ENCODE measurements at places on chromosomes 7 and 10.

- no peak for DNase-seq
Measured at GRCh38 chr10:22992075-22992474, 64.2 kb downstream of the ARMC3 start.

DNA sequence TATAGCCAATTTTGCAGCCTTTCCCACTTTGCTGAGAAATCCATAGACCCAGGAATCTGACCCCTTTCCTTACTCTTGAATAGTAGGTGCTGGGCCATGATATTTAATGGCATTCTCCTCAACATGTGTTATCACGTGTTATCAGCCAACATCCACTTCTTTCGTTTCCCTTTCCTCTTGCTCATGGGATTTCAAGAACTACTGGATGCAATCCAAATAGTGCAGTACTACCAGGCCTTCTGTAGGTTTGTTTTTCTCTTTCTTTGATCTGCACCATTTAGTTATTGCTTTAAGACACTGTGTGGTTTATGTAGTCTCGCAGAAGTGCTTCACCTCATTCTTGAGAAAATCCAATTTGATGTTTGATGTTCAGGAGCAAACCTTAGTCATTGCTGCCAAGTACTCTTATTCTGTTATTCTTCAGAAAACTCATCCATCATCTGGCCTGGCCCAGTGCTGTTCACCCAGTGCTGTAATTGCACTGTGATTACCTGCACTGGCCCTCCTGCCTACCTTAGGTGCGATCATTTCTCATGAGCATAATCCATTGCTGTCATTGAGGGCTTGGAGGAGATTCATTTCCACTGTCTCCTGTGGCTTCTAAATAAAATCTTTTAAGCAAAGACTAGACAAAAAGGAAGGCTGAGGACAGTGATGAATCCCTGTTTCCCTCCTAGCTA, 315.3 kb downstream of the BMPER start:
- no peak for DNase-seq

DNA sequence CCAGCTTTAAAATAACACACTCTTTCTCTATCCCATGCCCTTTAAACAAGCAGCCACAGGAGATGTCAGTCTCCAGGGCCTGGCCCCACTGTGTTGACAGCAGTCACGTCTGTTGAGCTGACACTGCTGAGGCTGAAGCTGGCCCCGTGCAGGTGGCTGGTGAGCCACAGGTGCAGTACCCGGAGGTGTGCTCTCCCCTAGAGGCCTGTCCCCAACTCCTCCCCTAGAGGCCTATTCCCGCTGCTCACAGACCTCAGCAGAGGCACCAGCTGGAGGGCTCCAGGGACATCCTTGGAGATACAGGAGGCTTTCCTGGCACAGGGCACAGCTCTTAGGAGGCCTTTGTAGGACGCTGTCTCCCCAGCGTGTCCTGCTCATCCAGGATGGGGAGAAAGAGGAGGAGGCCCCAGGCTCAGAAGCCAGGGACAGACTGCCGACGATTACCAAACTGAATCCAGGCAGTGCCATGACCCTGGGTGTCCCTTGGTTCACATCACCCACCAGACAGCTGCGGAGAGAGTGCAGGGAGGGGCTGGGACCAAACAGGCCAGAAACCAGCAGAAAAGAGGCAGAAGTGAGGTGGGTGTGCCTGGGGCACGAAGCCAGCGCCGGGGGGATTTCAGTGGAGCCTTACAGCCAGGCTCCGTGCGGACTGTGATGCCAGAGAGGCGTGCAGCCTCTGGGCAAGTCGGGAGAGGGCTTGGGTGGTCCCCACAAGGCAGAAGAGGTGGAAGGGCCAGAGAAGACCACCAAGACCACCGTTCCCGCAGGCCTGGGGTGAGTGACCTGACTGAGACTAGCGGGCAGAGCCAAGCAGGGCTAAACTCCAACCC, 18.5 kb upstream of the TTYH3 start:
- DNase-seq: no peak

DNA sequence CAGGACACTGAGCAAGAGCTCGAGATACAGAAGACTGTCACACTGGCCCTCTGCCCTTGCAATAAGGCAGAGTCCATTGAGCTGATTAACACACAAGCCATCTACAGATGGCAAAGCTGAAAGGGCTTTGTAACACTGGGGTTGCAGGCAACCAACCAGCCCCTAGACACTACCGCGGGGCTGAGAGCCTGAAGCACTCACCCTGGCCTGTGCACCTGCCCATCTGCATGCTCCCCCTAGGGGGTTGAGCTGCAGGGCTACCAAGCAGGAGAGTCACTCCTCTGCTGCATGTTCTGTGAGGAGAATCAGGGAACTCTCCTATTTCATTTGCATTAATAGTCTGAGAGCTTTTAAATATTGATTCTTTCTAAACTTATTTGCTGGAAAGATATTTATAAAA, 128.1 kb upstream of the VIPR2 start:
- DNase-seq: no peak

- no peak for DNase-seq
Measured at GRCh38 chr10:75468612-75469005, 37.2 kb downstream of the LRMDA start.

DNA sequence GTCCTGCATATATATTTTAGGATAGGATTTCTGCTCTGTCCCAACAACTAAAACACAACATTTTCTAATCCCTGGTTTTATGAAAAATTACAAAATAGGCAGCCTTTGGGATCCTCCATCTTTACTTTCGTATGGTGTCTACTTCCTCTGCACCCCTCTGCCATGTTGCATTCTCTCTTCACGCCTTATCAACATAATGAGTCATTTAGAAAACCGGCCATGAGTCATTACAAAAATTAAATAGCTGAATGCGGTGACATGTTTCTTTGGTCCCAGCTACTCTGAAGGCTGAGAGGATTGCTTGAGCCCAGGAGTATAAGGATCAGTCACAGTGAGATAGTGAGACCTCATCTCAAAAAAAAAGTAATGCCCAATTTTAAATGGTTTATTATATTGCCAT, 148.1 kb upstream of the CELF2 start:
- no peak for DNase-seq

DNA sequence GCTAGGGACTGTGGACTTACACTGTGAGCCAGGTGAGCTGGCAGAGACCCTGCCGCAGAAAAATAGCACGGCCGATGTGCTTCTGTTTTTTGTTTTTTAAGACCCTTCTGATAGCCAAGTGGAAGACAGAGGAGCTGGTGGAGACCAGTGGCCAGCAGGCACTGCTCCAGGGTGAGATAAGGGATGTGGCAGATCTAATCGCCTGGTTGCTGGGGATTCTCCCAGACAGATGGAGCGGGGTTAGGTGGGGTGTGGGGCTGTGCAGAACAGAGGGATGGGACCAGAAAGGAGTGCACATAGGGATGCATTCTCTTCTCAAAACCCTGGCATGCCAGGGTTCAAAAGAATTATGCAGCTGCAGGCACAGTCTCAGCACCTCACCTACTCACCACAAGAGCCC, 82.2 kb downstream of the VOPP1 start:
- no peak for DNase-seq

- DNase-seq: no peak
Measured at GRCh38 chr10:50510517-50511473, 113.0 kb downstream of the SGMS1 start.

DNA sequence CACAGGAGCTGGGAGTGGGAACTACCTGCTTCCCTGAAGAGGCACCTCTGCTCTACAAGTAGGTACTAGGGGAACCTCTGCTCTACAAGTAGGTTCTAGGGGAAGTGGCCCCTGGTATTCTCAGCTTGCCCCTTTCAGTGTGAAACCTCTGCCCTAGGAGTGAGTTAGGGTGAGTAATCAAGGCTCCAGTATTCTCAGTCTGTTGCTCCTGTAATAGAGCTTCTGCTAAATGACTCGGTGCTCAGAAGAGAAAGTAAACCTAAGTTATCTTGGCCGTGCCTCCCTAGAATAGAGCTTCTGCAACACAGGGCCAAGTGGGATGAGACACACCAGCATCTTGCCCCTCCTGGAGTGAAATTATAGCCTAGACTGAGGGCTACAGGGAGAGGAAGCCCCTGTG, 13.4 kb upstream of the RASSF4 start:
- no peak for DNase-seq

- DNase-seq: peak; percentile 21
Measured at GRCh38 chr10:35413985-35414861, 77.9 kb downstream of the CCNY start.

- DNase-seq: no peak
Measured at GRCh38 chr7:30699706-30700495, 17.6 kb upstream of the CRHR2 start.

GRCh38 chr10:10813656-10814055, 204.0 kb upstream of the CELF2 start:
- DNase-seq: no peak

- no peak for DNase-seq
Measured at GRCh38 chr10:127961071-127961470, 54.2 kb downstream of the PTPRE start.

- DNase-seq: no peak
Measured at GRCh38 chr7:50693455-50694130, 89.1 kb downstream of the GRB10 start.

DNA sequence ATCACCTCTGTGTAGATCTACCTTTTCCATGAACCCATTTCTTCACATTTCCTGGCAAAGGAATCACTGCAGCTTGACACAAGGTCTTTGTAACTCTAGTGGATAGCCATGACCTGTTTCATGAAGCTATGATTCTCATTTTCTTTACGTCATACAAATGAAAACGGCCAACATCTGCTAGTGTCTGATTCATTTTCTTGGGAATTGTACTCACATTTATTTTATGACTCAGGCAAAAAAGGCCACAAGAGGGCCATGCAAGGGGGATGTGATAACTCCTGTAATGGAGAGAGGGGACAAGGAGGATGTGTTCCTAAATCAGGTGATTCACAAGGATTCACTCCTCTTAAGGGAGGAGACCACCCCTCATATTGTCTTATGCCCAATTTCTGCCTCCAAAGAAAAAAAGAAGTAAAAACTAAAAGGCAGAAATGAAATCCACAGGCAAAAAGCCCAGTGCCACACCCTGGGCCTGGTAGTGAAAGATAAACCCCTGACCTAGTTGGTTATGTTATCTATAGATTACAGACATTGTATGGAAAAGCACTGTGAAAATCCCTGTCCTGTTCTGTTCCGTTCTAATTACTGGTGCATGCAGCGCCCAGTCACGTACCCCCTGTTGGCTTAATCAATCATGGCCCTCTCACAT, 249.9 kb downstream of the IPMK start:
- DNase-seq: no peak

DNA sequence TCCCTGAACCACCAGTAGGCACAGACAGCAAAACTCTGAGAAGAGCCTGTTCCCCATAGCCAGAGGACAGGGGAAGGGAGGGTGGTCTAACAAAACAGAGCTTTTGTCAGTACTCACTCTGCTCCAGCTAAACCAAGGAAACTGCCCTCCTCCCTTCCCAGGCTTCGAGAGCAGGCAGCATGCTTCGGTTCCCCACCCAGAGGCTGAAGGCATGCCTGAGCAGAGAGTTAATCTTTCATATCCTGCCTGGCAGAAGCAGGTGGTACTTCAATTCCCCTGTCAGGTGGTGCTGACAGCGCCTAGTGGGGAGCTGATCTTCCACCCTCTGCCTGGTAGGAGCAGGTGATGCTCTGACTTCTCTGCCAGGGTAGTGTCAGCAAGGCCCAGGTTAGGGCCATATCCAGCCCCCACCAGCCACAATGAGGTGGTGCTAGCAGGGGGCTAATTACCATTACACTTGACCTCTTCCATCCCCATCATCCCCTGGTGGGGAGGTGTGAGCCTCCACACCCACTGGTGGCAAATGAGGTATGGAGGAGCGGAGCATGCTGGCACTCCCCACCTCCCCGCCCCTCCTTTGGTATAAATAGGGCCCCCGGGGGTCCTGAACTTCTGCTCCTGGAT, 35.1 kb downstream of the SDK1 start:
- DNase-seq: no peak

- no peak for DNase-seq
Measured at GRCh38 chr10:63273577-63273976, 140.4 kb downstream of the NRBF2 start.

DNA sequence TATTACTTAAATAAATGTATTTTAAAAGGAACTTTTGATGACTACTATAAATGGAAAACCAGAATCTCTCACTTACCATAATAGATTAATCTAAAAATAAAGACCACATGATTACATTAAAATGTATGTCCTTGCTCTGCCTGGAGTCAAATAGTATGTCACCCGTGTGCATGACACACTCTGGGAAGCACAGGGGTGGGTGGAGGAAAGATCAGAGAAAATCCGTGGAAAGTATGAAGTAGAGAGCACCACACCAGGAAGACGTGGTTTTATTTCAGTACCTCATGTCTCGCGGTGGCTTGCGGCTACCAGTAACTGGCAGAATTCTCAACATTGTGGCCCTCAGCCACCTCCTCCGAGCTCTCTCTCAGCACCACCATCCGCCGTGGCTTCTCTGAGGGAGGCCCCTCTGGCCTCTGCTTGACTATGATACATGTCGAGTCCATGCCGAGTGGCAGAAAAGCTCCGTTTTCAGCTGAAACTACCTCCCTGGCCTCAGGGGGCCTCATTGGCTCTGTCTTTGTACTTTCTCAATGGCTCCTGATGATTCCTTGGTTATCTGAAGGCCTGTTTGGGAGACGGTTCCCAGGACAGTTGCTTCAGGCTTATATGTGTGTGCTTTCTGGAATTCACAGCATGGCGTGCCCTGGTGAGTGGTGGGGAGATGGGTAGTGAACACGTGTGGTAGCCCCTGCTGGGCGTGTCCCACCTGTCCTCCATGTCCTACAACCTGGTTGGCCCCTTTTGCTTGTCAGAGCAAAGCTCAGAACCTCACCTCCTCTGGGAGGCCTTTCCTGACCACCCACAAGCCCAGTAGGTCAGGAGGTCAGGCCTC, 49.8 kb downstream of the LHPP start:
- no peak for DNase-seq

- no peak for DNase-seq
Measured at GRCh38 chr7:5394264-5395105, 29.1 kb downstream of the TNRC18 start.

- DNase-seq: no peak
Measured at GRCh38 chr7:120732256-120732655, 125.7 kb downstream of the TSPAN12 start.

GRCh38 chr10:61188691-61189090, 244.7 kb upstream of the RHOBTB1 start:
- no peak for DNase-seq

- peak; percentile 84 for DNase-seq
Measured at GRCh38 chr7:322111-322671, 32.2 kb downstream of the FOXL3 start.

DNA sequence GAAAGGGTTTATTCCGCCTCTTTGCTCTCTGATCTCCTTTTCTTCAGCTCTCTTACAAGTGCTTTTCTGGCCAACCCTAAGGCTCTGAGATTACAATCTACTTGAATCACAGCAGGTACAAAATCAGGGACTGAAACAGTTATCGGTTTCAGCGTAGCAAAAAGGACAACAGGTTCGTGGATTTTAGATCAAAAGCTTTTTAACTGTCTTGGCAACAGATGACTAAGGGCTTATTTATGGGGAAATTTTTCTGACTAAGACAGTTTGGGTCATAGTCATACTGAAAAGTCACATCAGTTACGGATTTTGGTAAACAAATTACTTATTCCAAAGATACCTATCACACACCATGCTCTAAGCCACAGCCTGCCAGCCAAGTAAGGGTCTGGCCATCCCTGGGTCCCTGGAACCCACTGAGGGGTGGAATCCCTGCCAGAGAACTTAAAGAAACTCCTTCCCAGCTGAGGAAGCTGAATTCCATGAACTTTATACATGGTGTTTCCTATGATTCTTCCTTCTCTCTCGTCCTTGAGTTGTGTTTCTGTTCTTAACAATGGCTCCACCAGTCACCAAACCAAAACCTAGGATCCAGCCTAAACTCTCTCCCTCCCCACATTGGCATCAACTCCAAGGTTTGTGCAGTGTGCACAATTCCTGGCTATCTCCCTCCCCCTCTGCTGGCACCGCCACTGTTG, 169.3 kb downstream of the FAM107B start:
- no peak for DNase-seq
